Activated naive CD8-positive, alpha-beta T cell treated with anti-CD3 and anti-CD28 coated beads for 36 hours (primary cell): ENCODE measurements at places on chromosomes 16 and 17. TPM values are rescaled to one million over a fixed set of nuclear protein-coding genes. Genes with fewer than 3 reads are reported as not detected.
A peak's percentile ranks its signal among the peaks of the same experiment; 100 is the strongest.

Gene CA5A
- total RNA-seq: not detected

Gene CES1
- not detected for total RNA-seq

Gene SPATA32
- 0.62 TPM for total RNA-seq

Gene PSKH1
- total RNA-seq: 10.6 TPM

Gene TEX14
- 0.14 TPM for total RNA-seq

Gene TNFSF13
- 7.3 TPM for total RNA-seq

Gene GJD3
- total RNA-seq: not detected

Gene SEZ6
- not detected for total RNA-seq

Gene CCL4
- total RNA-seq: 43.7 TPM

Gene NPIPA7
- 6.0 TPM for total RNA-seq

Gene CHST5
- not detected for total RNA-seq

DNA sequence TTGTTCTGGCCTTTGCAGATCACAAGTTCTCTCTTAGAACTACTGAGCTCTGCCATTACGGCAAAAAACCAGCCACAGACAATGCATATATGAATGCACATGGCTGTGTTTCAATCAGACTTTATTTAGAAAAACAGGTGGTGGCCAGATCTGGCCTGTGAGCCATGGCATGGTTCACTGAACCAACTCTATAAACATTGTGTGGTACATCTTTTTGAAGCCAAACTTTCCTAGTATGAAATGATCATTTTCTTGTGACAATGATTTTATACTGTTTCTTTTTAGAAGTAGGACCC lies 65.9 kb upstream of the AMZ2 start:
- no peaks in the 10 kb centered on the region for H3K27me3 ChIP-seq
- H3K27ac ChIP-seq: no peak overlapping the region
- H3K36me3 ChIP-seq: no peaks in the 10 kb centered on the region
- H3K4me3 ChIP-seq: no peak overlapping the region
- H3K4me1 ChIP-seq: peaks cover 55% of the 10 kb centered on the region

GRCh38 chr17:31130286-31131224 lies 35.8 kb downstream of the NF1 start:
- DNase-seq: no peak
- H3K27ac ChIP-seq: no peak overlapping the region
- H3K4me1 ChIP-seq: peaks cover 5% of the 10 kb centered on the region
- no peaks in the 10 kb centered on the region for H3K27me3 ChIP-seq
- no peaks in the 10 kb centered on the region for H3K36me3 ChIP-seq
- no peak overlapping the region for H3K4me3 ChIP-seq

DNA sequence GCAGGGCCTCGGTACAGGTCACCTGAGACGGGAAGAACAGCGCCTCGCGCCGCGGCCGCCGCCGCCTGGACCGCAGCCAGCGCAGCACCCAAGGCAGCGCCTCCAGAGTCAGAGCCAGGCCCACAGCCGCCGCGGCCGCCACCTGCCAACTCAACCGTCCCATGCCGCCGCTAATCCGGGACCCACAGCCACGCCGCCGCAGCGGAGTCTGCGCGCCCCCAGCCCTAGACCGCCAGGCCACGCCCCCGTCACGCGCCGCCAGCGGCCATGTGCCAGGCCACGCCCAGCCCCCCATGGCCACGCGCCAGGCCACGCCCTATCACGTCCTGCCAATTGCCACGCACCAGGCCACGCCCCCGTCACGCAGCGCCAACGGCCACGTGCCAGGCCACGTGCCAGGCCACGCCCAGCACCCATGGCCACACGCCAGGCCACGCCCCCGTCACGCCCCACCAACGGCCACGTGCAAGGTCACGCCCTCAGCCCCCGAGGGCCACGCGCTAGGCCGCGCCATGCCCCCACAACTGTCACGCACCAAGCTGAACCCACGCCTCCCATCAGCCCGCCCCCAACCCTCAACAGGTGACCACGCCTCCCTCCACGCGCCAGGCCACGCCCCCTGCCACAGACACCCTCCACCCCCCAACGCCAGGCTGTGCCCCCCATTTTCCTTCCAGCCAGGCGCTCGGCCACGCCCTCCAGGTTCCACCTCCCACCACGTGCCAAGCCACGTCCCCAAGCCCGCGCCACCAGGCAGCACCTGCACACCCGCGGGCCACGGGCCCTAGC lies at the start of gene PLD6:
Gene PLD6, minus strand, starts transcription at position 210 of the 789 bp plus-strand sequence. Its CDS starts 47 bp downstream, at position 163.
- H3K27ac ChIP-seq: peak within 1 kb of the TSS; percentile 98
- peak within 1 kb of the TSS; percentile 95 for H3K4me3 ChIP-seq
- peaks cover 29% of the 10 kb centered on the region for H3K36me3 ChIP-seq
- DNase-seq: peak; percentile 93
- peaks cover 25% of the 10 kb centered on the region for H3K4me1 ChIP-seq

- no peaks in the 10 kb centered on the region for H3K36me3 ChIP-seq
- H3K27ac ChIP-seq: no peak overlapping the region
- DNase-seq: no peak
- H3K4me3 ChIP-seq: no peak overlapping the region
Measured at GRCh38 chr17:27980043-27980442, 62.4 kb upstream of the NLK start.

DNA sequence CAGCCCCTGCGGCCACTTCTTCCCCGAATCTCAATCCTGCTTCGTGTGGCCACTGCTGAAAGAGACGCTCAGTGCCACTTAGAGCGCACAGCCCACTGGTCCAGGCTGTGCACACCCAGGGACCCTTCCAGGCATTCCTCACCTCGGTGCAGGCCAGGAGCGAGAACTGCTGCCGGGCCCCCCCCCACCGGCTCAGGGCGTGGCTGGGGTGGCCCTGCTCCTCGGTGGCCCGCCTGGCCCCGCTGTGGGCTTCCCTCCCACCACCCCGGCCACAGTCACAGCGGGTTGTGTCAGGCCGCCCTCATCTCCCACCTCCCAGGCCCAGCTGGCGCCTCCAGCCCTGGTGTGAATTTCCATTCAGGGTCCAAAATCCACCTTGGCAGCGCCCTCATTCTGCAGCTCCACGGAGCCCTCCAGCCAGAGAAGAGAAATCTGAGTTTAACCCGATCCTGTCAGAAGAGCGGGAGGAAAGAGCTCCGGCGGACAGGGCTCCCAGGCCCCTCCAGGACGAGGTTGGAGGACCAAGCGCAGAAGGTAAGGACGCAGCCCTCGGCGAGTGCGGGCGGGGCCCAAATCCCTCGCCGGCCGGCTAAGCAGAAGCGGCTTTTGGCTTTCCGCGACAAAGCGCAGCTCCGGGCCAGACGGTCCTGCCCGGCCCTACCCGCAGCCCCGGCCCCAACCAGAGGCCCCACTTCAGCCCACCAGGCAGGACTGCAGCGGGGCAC lies 12.0 kb downstream of the TBC1D16 start:
- no peaks in the 10 kb centered on the region for H3K36me3 ChIP-seq
- DNase-seq: no peak
- H3K27me3 ChIP-seq: no peaks in the 10 kb centered on the region
- H3K4me3 ChIP-seq: no peak overlapping the region
- no peaks in the 10 kb centered on the region for H3K4me1 ChIP-seq

DNA sequence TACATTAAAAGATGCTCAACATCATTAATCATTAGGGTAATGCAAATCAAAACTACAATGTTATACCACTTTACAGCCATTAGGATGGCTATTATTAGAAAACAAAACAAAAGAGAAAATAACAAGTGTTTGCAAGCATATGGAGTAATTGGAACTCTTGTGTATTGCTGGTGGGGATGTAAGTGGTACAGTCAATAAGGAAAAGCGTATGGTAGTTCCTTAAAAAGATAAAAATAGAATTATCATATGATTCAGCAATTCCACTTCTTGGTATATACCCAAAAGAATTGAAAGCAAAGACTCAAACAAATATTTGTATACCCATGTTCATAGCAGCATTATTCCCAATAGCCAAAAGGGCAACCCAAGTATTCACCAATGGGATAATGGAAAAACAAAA lies 1.4 kb upstream of the CAPNS2 start:
- H3K36me3 ChIP-seq: no peaks in the 10 kb centered on the region
- DNase-seq: no peak
- no peak overlapping the region for H3K27ac ChIP-seq
- no peaks in the 10 kb centered on the region for H3K4me1 ChIP-seq
- H3K27me3 ChIP-seq: peaks cover 6% of the 10 kb centered on the region
- no peak overlapping the region for H3K4me3 ChIP-seq

DNA sequence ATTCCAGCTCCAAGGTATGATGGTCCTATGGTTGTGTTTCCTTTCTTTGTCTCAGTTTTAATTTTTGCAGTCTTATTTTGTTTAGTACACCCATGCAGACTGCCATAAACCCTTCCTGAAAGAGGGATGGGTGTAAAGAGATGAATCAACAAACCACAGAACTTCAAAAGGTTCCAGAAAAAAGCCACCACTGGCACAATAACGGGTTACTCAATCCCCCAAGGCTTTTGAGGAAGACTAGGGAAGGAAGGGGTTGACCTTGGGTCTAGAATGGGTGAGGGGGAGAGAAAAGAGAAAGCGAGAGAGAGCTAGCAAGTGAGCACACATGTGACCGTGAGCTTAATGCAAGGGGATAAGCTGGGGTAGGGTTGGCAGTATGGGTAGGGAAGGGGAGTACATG lies 168.1 kb downstream of the XYLT1 start:
- H3K4me3 ChIP-seq: no peak overlapping the region
- no peak for DNase-seq
- peaks cover 34% of the 10 kb centered on the region for H3K4me1 ChIP-seq
- H3K36me3 ChIP-seq: peaks cover 2% of the 10 kb centered on the region

DNA sequence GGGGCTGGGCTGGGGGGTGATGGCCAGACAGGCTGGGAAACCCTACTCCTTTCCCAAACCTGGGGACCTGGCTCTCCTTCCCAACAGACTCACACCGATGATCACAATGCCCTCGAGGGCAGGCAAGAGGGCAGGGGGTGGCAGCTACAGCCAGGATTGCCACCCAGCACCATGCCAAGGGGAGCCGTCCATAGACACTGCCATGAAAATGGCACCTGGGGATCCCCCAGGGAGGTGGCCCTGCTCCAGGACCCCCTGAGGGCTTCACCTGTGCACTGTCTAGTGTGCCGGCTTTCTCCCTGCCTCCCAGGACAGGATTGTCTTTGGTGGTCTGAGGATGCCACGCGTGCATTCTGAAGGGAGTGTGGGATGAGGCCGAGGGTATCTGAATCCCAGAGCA lies 24.6 kb downstream of the RPH3AL start:
- no peak overlapping the region for H3K4me3 ChIP-seq
- no peak for DNase-seq
- H3K4me1 ChIP-seq: peaks cover 24% of the 10 kb centered on the region
- no peak overlapping the region for H3K27ac ChIP-seq
- no peaks in the 10 kb centered on the region for H3K27me3 ChIP-seq
- H3K36me3 ChIP-seq: no peaks in the 10 kb centered on the region

DNA sequence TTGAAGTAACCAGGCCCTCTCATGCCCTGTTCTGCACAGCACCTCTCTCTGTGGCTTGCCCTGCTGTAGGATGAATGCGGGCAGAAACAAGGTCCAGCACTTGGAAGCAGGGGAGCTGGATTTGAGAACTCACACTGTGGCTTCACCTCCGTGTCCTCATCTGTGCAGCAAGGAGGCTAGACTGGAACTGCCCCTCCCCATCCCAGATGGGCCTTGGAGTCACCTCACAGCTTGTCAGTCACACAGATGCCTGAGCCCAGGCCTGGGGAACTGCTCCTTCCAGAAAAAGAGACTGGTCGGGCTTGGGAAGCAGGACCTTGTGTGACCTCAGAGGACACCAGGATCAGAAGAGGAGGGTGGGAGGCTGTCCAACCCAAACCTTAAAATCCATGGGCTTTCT lies 180.8 kb downstream of the CCT6B start:
- peaks cover 8% of the 10 kb centered on the region for H3K27me3 ChIP-seq
- DNase-seq: no peak
- no peak overlapping the region for H3K4me3 ChIP-seq
- no peaks in the 10 kb centered on the region for H3K36me3 ChIP-seq

GRCh38 chr16:76276745-76277438 lies at the start of gene CNTNAP4:
CNTNAP4 (plus strand) TSS chr16:76277401; CDS start chr16:76277663, 262 bp downstream.
- no peaks in the 10 kb centered on the region for H3K27me3 ChIP-seq
- H3K27ac ChIP-seq: no peak within 1 kb of the TSS
- H3K4me1 ChIP-seq: no peaks in the 10 kb centered on the region
- DNase-seq: no peak
- H3K36me3 ChIP-seq: no peaks in the 10 kb centered on the region

DNA sequence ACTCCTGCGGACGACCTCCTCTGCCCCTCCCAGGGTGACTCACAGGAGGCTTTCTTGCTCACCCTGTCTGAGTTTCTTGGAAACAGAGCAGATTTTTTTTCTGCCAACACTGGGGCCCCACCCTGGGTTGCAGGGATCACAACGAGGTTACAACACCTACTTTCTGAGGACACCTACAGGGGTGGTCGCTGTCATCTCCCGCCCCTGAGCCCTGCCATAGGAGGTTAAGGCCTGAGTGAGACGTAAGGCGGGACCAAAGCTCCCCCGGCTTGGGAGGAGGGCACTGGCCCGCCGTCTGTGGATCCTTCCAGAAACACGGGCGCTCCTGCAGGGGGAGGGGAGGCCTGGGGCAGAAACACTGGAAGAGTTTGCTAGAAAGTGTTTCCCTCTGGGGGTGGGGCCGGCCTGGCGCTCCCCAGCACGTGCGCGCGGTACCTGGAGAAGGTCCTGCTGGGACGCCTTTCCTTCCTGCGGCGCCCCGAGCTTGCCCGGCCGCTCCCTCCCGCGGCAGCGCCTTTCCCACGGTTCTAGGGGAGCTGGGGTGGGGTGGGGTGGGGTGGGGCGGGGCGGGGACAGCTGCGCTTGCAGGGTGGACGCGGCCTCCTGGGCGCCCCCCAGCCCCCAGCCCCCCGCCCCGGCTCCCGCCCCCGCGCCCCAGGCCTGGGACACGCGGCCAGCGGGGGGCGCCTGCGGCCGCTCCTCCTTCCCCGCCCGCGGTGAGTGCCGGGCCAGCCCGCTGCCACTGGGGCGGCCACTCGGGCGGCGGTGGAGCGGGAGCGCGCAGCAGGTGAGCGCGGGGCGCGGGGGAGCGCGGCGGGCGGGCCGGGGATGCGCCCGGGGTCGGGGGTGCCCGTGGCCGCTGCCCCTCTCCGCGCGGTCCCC lies 20.7 kb upstream of the ADCY7 start:
- H3K36me3 ChIP-seq: no peaks in the 10 kb centered on the region
- DNase-seq: peak; percentile 77
- H3K4me3 ChIP-seq: peak overlapping the region; percentile 75
- H3K4me1 ChIP-seq: peaks cover 13% of the 10 kb centered on the region

DNA sequence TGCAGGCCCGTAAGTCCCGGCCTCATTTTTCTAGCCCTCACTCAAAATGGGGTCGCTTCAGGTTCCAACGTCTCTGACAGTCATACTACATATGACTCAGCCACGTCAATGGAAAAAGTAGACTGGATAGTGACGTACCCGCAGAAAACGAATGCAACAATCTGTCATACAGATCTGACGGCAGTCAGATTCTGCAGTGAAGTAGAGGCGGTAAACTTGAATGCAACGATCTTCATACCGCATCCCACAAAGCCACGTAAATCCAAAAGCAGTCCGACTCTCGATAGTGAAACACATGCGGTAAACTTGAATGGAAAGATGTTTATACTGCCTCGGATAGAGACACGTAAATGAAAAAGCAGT lies 38.4 kb upstream of the ARL4D start:
- H3K4me1 ChIP-seq: peaks cover 24% of the 10 kb centered on the region
- H3K27ac ChIP-seq: peak overlapping the region; percentile 100
- H3K36me3 ChIP-seq: peaks cover 9% of the 10 kb centered on the region
- DNase-seq: peak; percentile 77
- H3K27me3 ChIP-seq: peaks cover 12% of the 10 kb centered on the region
- peak overlapping the region; percentile 90 for H3K4me3 ChIP-seq
